ENCODE measurements at places on chromosomes 1 and 21.

- DNase-seq, result no peak
These were observed 300.4 kb downstream of the PLA2G4A start for GRCh38 chr1:187129132-187129531.

DNA sequence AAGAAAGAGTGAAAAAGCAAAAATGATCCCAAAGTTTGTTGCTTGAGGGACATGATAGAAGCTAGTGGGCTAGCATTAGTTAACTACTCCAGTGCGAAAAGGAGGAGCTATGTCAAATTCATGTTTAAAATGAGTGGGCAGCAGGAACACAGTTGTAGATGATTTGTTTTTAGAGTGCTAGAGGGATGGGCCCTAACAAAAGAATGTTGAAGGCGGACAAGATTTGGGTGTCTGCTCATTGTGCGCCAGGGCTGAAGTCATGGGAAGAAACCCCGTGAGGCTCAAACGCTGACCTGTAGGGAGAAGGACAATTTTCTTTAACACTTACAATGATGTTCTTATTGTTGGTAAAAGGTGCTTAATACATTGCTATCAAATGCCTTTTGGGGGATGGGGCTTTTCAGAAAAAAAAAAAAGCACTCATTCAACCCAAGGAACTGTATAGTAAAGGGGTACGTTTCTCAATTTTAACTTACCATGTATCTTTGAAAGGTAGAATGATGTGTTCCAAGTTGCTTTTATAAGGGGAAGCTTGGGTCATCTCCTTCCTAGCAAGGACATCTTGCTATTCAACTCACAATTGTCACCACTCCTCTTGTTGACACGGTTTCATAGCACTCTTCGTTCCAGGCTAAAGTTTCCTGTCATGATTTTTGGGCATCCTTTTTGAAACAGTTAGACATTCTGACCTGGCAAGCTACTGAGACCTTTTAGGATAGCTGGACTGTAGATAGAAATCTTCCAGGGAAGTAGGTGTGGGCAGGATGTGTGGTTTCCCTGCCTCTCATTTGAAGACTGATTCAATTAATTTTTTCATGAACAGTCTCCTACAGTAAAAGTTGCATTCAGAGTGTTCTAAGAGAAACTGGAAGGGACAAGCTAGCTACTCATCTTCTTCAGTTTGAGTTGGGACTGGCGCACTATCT, 53.0 kb upstream of the CNN3 start:
- DNase-seq, result no peak

DNA sequence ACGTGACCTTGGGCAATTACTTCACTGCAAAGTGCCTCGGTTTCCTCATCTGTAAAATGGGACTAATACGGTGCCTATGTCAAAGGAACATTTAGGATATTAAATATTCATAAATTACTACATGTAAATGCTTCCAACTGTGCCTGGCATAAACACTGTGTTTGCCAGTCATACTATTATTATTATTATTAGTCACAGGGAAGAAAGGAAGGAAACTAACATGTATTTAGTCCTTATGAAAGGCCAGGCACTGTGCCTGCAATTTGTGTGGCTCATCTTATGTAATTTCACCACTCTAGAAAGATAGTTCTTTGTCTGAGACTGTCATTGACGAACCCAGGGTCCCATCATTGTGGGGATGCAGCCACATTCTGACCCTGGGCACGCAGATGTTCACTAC, 45.0 kb downstream of the EPHB2 start:
- no peak for DNase-seq

GRCh38 chr21:14995695-14996490, 68.9 kb downstream of the NRIP1 start:
- DNase-seq, result no peak

GRCh38 chr1:145827966-145828365, 4.0 kb downstream of the POLR3C start:
- DNase-seq, result no peak

DNA sequence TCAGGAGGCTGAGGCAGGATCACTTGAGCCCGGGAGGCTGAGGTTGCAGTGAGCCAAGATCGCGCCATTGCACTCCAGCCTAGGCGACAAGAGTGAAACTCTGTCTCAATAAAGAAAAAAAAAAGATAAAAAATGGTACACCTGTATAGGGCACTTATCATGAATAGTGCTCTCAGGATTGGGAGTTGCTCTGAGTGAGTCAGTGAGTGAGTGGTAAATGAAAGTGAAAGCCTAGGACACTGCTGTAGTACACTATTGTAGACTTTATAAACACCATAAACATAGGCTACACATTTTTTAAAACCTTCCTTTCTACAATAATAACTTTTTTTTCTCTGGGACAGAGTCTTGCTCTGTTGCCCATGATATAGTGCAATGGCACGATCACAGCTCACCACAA, 16.8 kb downstream of the PHTF1 start:
- no peak for DNase-seq

DNA sequence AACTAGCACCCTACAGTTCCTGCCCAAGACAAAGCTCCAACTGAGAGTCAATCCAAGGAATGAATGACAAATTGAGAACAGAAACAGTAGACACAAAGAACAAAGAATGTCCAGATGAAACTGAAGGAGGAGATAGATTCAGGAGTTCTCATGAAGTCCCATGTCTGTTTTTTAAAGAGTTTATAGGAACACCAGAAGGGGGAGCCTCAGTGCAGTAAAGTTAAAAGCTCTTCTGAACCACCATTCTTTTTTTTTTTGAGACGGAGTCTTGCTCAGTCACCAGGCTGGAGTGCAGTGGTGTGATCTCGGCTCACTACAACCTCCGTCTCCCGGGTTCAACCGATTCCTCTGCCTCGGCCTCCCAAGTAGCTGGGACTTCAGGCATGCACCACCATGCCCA, 323.6 kb downstream of the MRPL39 start:
- DNase-seq, result peak; percentile 60

- DNase-seq, result peak; percentile 4
These were observed 277.0 kb upstream of the BRINP3 start for GRCh38 chr1:190754666-190755065.

GRCh38 chr1:27033043-27033746, 20.5 kb upstream of the TENT5B start:
- DNase-seq, result no peak

DNA sequence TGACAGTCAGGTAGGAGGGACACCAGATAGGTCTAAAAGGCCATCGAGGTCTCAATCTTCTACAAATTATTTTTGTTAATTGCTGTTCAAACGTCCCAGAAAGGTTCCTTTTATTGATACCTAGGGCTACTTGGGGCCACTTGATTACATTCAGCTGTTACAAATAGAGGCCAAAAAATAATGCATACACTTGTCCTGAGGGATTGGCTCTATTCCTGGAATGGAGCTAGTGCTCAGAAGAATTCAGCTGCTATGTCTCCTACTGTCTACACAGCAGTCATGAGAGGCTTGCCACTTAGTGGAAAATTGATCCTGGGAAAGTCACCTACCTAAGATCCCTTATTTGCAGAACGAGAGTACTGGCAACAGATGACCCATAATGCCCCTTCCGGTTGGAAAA, 498.3 kb downstream of the ADGRL2 start:
- no peak for DNase-seq

GRCh38 chr1:90135286-90135685, 140.4 kb downstream of the ZNF326 start:
- DNase-seq, result no peak

DNA sequence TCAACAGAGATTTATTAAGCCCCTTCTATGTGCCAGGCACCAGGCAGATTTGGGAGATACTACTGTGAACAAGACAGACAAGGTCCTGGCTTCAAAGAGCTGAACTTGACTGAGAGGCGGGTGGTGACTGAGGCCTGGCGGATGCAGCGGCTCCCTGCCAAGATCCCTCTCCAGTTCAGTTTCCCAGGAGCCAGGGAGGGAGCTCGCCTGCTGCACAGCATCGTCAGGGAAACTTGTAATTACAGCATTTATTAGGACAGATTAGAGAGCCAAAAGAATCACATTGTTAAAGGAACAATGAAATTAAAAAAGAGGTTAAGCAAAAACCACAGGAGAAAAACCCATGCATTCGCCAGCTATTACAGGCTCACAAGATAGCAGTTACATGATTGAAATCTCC, 55.3 kb downstream of the ETS2 start:
- DNase-seq, result no peak

DNA sequence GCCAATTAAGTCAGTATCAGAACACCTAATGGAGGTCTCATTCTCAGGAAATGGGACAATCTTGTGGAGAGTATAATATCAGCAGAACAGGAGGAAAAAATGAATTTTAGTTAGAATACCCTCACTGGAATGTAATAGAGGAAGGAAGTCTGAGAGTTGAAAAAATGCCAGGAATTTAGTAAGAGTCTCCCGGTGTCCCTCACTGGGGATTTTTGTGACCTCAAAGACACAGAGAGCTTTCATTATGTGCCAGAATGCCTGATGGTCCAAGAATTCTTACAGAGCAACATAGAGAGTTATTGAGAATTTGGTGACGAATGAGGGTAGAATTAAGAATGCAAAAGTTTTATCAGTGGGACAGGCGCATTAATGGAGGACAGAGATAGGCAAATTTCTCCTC, 443.5 kb upstream of the B3GALT2 start:
- DNase-seq, result no peak

DNA sequence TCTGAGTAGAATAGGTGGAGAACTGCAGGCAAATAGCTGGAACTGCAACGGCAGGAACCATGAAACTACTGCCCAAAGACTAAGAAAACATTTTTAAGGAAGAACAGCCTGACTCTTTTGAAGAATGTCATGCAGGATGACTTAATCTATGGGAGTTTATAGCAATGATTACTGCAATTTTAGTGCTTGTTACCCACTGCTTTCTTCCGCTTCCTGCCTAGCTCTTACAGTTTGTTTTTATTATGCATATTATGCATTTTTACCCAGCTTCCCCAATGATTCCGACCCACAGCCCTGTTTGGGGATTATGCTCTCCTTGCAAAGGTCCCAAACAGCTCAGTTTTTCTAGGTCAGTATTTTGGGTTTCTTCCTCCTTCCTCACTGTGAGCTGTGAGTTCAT, 71.2 kb downstream of the PCNX2 start:
- no peak for DNase-seq

DNA sequence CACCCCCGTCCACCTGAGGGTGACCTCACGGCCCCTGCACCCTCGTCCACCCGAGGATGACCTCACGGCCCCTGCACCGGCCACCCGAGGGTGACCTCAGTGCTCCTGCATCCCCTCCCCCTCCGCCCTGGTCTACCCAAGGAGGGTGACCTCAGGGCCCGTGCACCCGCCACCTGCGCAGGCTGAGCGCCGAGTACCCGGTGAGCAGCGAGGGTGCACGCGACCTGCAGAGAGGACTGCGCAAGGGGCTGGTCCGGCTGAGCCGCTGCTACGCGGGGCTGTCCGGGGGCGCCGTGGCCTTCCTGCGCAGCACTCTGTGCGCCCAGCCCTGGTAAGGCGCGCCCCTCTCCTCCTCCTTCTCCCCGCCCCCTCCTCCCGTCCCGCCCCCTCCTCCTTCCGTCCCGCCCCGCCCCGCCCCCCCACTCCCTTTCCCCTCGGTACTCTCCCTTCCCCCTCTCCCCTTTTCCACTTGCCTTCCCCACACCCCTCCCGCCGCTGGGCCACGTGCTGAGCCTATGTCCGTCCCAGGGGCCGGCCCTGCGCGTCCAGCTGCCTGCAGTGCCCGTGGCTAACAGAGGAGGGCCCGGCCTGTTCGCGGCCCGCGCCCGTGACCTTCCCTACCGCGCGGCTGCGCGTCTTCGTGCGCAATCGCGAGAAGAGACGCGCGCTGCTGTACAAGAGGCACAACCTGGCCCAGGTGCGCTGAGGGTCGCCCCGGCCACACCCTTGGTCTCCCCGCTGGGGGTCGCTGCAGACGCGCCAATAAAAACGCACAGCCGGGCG, 28.4 kb downstream of the TRIM11 start:
- DNase-seq, result peak; percentile 28

GRCh38 chr1:47030170-47030805, 6.8 kb downstream of the CYP4X1 start:
- no peak for DNase-seq
